ENCODE measurements at places on chromosomes 12 and 14.

DNA sequence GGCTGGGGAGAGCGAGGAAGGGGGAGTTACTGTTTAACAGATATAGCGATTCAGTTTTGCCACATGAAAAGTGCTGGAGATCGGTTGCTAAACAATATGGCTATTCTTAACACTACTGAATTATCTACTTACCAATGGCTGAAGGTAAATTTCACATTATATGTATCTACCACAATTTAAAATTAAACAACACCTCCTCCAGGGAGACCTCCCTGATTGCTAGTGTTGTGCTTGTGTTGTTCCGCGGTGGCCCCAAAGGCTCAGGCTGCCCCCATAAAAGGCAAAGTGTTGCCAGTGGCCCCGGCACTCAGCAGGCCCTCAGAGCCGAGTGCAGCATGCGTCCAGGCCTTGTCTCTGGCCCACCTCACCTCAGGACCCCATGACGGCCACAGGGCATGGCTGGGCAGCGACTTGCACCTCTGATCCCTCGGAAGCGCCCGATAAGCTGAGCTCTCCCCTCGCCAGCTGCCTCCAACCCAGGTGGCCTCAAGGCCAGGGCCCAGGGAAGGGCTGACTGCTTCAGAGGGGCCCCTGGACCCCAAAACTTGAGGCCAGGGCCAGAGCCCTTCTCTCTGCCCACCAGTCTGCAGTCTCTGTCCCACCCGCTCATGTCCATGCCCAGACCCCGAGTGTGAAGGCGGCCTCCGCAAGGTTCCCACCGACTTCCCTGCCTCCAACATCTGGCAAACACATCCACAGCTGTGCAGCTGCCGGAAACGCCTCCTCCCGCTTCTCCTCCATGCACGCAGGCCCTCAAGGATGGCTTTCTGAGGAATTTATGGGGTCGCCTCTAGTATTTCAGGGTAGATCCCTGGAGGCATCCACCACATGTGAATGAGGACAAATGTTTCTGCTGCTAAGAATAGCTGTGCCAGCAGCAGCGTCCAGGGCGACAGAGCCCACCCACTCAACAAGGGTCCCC lies 60.0 kb downstream of the NCOR2 start:
- DNase-seq: no peak

DNA sequence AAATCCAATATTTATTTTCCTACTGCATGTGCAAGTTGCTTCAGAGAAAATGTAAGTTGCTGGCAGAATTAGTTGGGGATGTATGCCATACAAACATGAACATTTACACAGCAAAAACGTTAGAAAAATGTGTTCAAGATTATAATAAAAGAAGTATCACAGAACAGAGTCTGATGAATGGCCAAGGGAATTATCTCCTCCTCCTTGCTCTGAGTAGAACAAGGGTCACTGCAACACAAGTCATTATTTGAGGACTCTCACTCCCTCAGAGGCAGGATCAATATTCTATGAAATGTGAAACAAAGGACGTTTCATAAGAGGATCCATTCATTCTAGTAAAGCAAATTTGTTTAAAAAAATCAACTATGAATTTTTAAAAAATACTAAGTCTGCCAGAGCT lies 177.8 kb downstream of the PRKD1 start:
- no peak for DNase-seq

- DNase-seq: peak; percentile 19
Observed at GRCh38 chr12:51970904-51971646, 19.6 kb downstream of the ACVR1B start.

DNA sequence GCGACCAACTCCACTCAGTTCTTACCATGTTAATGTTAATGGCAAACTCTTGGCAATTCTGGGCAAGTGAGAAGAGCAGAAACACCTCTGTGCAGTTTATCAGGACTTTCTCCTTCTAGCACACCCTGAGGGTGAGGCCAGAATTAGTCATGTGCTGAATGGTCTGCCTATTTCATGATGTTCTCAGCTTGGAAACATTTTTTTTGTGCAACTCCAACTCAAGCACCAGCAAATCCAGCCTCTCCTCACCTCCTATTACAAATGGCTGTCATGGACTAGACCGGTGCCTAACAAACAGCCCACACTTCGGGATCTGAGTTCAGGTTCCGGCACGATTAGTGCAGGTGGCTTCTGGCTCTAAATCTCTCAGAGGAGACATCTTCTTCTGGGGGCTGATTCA lies 246.0 kb downstream of the ZFP36L1 start:
- DNase-seq: peak; percentile 24

- no peak for DNase-seq
Observed at GRCh38 chr12:14769466-14769968, 33.8 kb downstream of the WBP11 start.

- no peak for DNase-seq
Observed at GRCh38 chr14:57796556-57796955, 69.3 kb downstream of the SLC35F4 start.

DNA sequence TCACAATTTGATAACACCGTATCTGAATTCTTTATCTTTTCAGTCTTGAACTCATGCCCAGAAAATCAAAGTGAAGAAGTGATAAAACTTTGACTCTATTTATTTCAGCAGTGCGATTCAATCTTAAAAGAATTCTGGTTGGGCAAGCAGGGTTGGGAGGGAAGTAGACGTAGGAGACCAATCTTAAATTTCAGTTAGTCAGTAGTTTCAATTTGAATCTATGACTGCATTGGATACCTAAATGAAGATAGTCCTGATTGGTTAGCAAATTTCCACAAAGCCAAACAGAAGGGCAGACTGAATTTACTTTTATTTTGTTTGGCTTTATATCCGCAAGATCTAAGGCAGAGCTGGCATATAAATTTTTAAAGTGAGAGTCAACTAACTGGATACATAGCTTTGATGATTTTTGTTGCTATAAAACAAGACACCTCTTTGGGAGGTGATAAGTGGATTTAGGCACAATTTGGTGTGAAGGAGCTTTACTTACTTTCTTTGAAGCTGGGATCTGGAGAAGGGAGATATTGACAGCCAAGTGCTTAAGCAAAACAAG lies 2.6 kb downstream of the ACSS3 start:
- DNase-seq: no peak

- DNase-seq: no peak
Observed at GRCh38 chr12:130300737-130301535, 36.8 kb upstream of the PIWIL1 start.

- DNase-seq: no peak
Observed at GRCh38 chr14:54709444-54709843, 142.5 kb downstream of the SAMD4A start.

- DNase-seq: no peak
Observed at GRCh38 chr14:98507264-98507663, 764.7 kb downstream of the BCL11B start.

DNA sequence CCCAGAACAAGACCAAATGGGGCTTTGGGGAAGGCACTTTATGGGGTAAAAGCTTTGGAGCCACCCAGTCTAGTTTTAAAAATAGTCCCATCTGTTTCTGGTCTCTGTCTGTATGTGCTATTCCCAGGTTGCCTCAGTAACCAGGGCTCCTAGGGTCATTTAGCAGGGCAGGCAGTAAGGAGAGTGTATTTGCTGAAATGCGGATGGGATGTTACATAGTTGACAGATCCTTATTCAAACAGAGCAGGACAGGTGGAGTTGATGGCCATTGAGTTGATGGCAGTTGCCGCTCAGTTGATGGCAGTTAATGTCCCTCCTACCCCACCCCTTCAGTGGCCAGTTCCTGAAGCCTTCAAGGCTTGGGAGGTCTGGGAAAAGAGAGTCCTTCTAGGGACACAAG lies 4.6 kb downstream of the ZC3H10 start:
- no peak for DNase-seq

DNA sequence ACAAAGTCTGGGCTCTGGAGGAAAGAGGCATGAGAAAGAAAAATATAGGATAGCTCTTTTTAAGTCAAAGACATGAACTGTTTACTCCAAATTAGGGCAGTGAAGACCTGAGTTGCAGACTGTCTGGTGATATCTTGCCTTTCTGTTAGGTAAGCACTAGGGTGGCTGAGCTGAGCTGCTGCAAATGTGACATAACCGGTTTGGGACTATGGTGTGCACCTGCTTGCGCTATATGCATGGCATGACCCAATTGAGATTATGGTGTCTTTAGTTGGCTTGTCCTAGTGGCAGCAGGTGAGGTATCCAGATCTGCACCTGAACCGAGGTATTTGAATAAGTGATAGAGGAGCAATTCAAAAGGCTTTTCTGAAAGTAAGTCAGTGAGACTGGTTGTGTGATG lies 345.6 kb downstream of the APAF1 start:
- DNase-seq: no peak

DNA sequence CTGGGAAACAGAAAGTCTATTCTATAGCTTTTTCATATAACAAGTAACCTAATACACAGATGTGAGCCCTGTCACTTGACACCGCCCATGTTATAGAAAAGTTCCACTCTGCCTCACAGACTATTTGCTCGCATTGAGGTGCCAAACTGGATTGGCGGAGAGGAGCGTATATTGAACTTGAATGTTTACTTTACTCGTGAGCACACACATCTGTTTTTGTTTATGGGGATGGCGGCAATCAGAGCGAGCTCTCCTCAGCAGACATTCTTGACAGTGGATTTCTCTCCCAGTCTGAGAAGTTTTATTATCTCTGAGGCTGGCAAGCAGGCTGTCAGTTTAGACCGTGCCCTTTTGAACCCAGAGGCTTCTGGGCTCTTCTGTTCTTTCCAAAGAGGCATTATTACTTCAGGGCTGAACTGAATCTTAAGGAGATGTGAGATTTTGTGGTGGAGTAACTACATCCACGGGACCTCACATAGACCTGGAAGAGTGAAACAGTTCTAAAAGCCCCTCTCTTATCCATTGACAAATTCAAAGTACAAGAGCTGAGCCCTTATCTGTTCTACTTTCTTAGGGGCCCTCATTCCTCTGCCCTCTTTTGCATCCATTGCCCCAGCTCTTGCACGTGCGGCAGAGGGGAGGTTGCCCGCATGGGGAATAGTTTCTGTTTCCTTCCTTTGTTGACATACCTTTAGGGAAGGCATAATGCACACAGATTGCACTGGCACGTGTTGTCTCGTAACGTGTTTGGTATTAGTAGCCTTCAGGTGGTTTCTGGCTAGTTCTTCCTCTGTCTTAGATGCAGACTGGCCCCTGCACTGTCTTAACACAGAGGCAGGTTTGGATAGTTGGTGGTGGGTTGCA lies 68.2 kb downstream of the DRAM1 start:
- DNase-seq: no peak

DNA sequence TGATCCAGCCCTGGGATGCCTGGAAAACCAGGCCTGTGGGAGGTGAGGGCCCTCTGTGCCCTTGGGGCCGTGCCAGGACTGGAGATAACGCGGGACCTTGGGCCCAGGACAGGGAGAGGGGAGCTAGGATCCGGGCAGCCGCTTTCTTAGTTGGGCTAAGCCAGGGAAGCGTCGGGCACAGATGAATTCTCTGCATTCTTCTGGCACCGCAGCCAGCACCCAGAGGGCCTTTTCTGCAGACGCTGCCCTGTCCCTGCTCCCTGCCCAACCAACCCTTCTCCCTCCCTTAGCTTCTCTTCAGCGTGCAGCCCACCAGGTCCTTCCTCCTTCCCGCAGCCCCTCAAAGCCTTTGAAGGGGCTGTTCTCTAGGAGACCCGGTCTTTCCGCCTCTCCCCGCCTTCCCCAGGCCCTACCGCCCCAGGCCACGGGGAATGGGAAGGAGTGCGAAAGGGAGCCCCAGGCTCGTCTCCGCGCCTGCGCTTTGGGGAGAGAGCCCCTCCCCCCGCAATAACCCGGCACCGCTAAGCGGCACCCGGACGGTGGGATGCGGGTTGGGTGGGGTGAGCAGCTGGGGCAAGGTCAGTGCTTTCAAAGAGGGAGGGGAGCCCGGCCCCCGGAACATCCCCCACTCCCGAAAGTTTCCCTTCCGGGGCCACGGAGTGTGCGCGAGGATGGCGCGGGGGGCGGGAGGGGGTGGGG lies 663 bp downstream of the NCKAP5L start:
- DNase-seq: peak; percentile 59

DNA sequence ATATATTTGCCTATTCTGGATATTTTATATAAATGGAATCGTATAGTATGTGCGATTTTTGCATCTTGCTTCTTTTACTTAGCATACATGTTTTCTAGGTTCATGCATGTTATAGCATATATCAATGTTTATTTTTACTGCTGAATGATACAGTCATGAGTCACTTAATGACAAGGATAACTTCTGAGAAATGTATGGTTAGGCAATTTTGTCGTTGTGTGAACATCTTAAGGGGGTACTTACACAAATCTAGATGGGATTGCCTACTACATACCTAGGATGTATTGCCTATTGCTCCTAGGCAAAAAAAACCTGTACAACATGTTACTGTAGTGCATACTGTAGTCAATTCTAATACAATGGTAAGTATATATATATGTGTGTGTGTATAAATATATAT lies 8.8 kb downstream of the USP15 start:
- DNase-seq: peak; percentile 80

DNA sequence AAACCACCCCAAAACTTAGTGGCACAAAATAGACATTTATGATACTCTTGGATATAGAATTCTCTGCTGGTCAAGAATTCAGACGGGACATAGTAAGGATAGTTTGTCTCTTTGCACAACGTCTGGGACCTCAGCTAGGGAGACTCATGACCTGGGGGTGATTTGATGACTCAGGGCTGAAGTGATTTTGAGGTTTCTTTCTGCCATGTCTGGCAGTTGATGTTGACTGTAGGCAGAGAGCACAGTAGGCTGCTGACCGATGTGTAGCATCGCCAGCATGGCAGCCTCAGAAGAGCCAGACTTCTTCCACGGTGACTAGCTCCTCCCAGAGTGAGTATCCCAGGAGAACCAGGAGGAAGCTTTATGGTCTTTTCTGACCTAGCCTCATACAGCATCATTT lies 88.9 kb upstream of the FRMD6 start:
- DNase-seq: no peak

DNA sequence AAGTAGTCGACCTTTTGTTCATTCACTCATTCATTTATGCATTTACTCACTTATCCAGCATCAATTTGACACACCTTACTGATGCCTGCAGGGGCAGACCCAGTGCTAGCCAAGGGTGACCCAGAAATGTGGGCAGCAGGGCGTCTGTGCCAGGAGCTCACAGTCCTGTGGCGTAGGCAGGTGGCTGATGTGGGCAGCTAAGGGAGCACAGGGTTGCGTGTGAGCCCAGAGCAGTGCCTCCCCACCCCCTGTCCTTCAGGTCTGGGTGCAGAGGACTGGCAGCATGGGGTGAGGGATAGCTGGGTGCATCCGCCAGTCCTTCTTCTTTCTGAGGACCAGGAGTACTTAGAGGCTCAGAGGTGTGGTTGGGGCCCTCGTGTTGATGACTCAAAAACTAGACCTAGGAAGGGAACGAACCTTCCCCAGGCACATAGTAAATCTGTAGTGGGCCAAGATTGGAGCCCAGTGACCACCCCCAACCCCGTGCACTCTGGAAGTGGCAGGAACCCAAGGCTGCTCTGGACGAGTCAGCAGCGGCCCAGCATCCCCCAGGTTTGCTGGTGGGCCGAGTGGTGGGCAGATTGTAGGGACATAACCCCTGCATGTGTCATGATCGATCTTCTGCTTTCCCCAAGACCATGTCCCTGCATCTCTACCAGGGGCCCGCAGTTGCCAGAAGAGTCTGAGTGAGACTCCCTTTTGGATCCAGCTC lies 63.9 kb downstream of the BEGAIN start:
- no peak for DNase-seq

- DNase-seq: no peak
Observed at GRCh38 chr14:76337635-76338545, 38.0 kb upstream of the ESRRB start.
